Gastrocnemius medialis (tissue), 4 donors: ENCODE measurements at places on chromosomes 6 and 20.
A peak's percentile ranks its signal among the peaks of the same experiment; 100 is the strongest.

GRCh38 chr20:31560094-31560745 lies 44.9 kb upstream of the ID1 start:
- H3K27ac ChIP-seq, result peak overlapping the region; percentile 76
- H3K4me3 ChIP-seq, result no peak overlapping the region
- no peaks in the 10 kb centered on the region for H3K27me3 ChIP-seq
- peaks cover 32% of the 10 kb centered on the region for H3K4me1 ChIP-seq

GRCh38 chr20:13262671-13263360 lies 41.7 kb downstream of the ISM1 start:
- H3K36me3 ChIP-seq, result no peaks in the 10 kb centered on the region
- no peaks in the 10 kb centered on the region for H3K4me1 ChIP-seq
- H3K27ac ChIP-seq, result no peak overlapping the region
- DNase-seq, result no peak

GRCh38 chr6:118186672-118187567 lies 279.9 kb downstream of the SLC35F1 start:
- no peak for DNase-seq
- no peaks in the 10 kb centered on the region for H3K36me3 ChIP-seq
- peak overlapping the region; percentile 31 for H3K27ac ChIP-seq
- no peak overlapping the region for H3K4me3 ChIP-seq
- H3K4me1 ChIP-seq, result peaks cover 8% of the 10 kb centered on the region

DNA sequence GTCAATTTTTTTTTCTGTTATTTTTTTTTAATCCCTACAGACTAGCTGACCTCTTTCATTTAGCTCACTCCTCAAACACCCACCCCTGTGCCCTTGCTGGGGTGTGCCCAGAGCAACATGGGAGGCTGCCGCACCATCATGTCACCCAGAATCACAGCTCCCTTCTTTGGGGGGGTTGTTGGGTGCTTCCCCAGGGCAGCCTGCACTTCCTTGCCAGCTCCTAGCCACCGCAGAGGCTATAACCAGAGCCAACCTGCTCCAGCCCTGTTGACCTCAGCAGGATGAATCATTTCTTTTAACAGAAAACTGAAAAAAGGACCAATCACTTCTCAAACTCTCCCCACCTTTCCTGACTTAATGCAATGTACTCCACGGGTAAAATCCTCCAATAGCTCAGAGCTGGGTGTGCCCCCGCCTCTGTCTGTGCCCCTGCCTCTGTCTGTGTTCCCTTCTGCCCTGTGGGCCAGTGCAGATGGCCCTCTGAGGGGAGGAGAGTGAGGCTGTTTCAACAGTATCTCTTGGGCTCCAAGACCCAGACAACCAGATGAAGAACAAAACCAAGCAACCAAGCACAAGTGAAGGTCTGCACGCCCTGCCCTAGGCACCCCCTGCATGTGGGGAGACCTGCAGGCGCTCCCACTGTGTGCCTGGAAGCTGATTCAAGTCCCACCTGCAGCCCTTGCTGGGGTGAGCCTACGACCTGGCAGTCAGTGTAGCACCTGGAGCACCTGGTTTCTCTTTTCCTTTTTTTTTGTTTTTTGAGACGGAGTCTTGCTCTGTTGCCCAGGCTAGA lies 67.7 kb downstream of the PYGB start:
- peaks cover 10% of the 10 kb centered on the region for H3K4me1 ChIP-seq
- no peak overlapping the region for H3K27ac ChIP-seq
- H3K36me3 ChIP-seq, result no peaks in the 10 kb centered on the region

DNA sequence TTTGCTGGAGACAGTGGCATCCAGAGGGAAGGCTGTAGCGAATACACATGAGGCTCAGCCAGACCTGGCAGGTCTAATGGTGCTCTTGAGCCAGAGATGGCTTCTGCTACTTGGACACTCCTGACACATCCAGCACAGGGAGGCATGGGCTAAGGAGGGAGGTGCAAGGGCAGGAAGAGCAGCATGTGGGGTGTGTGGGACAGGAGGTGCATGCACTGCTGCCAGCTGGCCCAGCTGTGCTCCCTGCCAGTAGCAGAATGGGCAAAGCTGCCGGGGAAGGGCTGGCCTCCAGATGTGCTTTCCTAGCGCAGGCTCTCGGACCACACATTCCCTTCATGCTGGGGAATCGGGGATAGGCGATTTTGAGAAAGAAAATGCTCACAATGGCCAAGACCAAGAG lies 309.2 kb downstream of the CDC5L start:
- H3K27ac ChIP-seq, result no peak overlapping the region
- DNase-seq, result no peak
- no peaks in the 10 kb centered on the region for H3K27me3 ChIP-seq
- H3K4me3 ChIP-seq, result no peak overlapping the region

DNA sequence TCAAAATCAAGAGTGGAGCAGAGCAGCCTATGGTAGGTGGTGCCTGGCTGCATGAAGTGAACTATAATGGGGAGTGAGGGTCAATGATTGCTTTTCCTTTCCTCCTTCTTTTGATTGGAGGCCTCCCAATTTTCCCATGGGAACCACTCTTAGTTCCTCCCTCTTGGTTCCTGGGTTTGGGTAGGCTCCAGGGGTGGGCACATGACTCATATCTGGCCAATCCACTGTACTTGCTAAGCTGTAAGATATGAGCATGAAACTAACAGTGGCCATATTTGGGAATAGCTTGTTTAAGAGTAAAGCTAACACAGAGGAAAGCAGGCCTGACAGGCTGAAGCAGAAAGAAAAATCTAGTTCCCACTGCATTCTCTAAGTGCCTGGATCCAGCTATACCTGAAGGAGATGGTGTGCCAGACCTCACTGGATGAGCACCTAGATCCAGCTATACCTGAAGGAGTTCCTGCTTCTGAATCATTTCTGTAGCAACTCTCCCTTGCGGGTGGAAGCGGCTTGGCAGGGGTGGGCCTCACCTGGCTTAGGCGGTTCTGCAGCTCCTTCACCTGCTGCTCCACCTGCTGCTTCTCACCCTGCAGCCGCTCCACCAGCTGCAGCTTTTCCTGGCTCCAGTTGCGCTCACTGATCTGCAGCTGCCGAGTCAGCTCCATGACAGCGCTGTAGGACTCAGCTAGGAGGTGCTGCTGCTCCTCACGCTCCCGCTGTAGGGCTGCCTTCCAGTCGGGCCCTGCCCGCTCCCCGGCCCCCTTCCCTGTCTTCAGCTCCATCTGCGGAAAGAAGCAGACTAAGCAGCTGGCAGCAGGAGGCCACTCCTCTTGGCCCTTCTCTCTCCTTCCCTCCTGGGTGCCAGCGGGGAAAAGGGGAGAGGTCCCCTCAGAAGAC lies 29.0 kb upstream of the DSN1 start:
- no peaks in the 10 kb centered on the region for H3K4me1 ChIP-seq
- no peak overlapping the region for H3K27ac ChIP-seq
- no peak for DNase-seq
- H3K36me3 ChIP-seq, result peaks cover 15% of the 10 kb centered on the region

DNA sequence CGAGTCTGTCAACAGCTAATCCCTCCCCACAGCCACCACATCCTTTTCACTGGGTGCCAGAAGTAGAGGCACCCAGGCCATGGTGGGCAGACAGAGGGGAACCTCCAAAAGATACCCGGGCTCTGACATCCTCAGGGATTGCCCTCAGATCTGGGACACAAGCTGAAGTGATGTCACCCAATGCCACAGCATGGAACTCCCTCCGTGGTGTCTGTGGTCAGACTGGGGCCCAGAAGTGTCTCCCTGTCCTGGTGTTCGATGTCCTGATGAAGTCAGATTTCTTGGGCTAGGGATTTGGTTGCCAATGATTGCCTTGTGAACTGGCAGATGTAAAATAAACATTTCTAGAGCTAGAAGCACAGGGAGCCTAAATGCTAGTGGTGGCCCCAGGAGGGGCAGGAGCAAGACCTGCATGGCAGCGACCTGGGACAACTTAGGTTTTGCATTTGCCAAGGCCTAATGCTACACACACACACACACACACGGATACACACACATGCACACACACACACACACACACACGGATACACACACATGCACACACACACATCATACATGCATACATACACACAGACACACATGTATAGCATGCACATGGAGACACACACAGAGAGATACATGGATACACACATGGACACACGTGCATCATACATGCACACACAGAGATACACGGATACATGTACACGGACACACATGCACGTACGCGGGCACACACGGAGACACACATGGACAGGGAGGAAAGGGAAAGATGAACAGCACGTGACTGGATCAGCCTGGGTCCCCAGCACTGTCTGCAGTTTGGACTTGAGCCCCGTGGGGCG lies 221.0 kb downstream of the NFATC2 start:
- H3K27me3 ChIP-seq, result no peaks in the 10 kb centered on the region
- no peak overlapping the region for H3K4me3 ChIP-seq
- no peak overlapping the region for H3K27ac ChIP-seq

DNA sequence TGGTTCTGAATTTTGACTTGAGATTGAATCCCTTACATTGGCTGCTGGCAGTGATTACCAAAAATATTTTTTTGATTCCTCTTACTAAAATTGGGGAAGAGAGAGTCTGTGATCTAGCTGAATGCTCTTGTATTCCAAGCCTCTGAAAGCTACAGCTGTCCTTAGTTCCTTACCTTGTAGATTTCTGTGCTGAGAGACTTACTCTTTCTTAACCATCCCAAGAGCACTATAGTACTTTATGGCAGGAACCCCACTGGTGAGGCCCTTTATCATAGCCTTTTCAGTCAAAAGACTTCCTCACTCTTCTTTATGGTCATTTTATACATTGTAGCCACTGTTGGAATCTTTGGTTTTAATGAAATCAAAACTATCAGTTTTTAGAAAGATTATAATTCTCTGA lies 19.1 kb upstream of the ERVFRD-1 start:
- H3K36me3 ChIP-seq, result no peaks in the 10 kb centered on the region
- H3K27ac ChIP-seq, result no peak overlapping the region

GRCh38 chr6:5181510-5182317 lies 79.0 kb downstream of the LYRM4 start:
- H3K4me1 ChIP-seq, result no peaks in the 10 kb centered on the region
- H3K27ac ChIP-seq, result no peak overlapping the region
- no peaks in the 10 kb centered on the region for H3K36me3 ChIP-seq
- no peak overlapping the region for H3K4me3 ChIP-seq
- no peak for DNase-seq

DNA sequence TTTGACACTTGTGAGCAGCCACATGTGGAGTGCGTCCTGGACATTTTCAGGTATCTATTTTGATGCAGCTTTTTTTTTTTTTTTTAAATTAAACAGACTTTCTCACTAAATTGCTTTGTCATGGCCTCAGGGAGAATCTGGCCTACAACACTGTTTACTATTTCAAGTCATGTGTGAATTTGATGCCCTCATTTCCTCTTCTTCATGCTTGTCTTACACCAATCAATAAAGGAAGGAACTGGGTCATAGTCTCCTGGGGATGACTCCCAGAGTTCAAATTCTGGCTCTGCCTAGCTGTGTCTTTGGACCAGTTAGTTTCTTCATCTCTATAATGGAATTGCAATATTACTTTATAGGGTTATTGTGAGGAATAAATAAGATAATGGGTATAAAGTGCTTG lies 554.1 kb downstream of the PRKN start:
- no peaks in the 10 kb centered on the region for H3K27me3 ChIP-seq
- H3K36me3 ChIP-seq, result no peaks in the 10 kb centered on the region
- DNase-seq, result no peak
- H3K27ac ChIP-seq, result no peak overlapping the region
- no peak overlapping the region for H3K4me3 ChIP-seq

- H3K4me1 ChIP-seq, result peaks cover 23% of the 10 kb centered on the region
- no peaks in the 10 kb centered on the region for H3K27me3 ChIP-seq
- peaks cover 5% of the 10 kb centered on the region for H3K36me3 ChIP-seq
These were observed 46.0 kb downstream of the PLCG1 start for GRCh38 chr20:41183391-41183790.

DNA sequence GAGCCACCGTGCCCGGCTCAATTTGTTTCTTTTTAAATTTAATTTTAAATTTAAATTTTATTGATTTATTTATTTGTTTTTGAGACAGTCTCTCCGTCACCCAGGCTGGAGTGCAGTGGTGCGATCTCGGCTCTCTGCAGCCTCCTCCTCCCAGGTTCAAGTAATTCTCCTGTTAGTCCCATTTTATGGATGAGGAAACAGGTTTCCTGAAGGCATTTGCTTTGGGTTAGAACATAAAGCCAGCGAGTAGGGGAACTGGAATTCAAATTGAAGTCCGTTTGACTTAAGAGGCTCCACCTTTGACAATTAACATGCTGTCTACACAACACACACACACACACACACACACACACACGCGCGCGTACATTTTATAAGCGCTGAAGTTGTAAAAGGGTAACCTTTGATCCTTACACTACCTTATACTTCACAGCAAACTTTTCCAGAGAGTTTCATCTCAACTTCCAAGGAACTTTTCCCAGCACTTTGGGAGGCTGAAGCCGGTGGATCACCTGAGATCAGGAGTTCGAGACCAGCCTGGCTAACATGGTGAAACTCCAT lies 232.0 kb downstream of the BCAS1 start:
- H3K27ac ChIP-seq, result no peak overlapping the region
- H3K27me3 ChIP-seq, result no peaks in the 10 kb centered on the region
- H3K4me1 ChIP-seq, result no peaks in the 10 kb centered on the region
- no peak overlapping the region for H3K4me3 ChIP-seq

DNA sequence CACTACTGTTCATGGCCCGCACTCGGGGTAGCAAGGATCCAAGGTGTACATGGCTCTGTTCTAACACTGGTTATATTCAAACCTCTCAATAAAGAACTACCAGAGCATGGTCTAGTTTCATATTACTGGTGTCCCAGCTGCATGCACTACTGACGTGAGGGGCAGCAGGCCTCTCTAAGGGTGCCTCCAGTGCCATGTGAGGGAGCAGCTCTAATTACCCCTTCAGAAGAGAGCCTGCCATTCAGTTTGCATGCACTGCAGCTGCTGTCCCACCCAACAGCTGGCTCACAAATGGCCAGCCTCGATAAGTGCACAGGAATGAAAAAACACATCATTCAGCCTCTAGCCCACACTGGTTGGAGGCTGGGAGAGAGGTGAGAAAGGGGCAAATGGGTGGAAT lies 85.2 kb downstream of the SMLR1 start:
- H3K27me3 ChIP-seq, result no peaks in the 10 kb centered on the region
- no peak overlapping the region for H3K4me3 ChIP-seq

DNA sequence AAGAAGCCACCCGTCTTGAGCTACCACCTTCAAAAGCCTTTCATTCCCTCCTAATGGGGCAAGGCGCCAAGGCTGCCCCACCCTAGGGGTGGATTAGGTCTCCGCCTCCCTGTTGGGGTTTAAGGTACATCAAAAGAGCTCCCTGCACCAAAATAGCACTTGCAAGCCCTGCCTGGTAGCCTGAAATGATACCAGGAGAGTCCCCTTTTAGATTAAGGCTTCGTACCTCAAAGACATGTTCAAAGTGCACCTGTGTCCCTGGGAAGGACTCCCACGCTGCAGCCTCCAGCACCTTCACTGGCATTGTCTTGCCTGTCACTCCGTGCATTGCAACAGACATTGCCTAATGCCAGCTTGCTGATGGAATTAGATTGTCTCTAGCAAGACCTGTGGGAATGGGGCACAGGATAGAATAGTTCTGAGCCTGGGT lies 15.7 kb upstream of the CDKN1A start:
- no peaks in the 10 kb centered on the region for H3K36me3 ChIP-seq
- H3K27ac ChIP-seq, result no peak overlapping the region
- no peak overlapping the region for H3K4me3 ChIP-seq
- no peaks in the 10 kb centered on the region for H3K27me3 ChIP-seq
- H3K4me1 ChIP-seq, result peaks cover 13% of the 10 kb centered on the region

- H3K36me3 ChIP-seq, result no peaks in the 10 kb centered on the region
- peaks cover 68% of the 10 kb centered on the region for H3K27me3 ChIP-seq
- H3K4me1 ChIP-seq, result no peaks in the 10 kb centered on the region
- no peak overlapping the region for H3K27ac ChIP-seq
These were observed 2.8 kb upstream of the KCNQ2 start for GRCh38 chr20:63475209-63475608.
